ENCODE measurements at places on chromosomes 7 and 10. TPM values are rescaled to one million over a fixed set of nuclear protein-coding genes. Genes with fewer than 3 reads are reported as not detected.

The CALHM1 gene
- total RNA-seq = not detected

The HMX2 gene
- total RNA-seq = not detected

DNA sequence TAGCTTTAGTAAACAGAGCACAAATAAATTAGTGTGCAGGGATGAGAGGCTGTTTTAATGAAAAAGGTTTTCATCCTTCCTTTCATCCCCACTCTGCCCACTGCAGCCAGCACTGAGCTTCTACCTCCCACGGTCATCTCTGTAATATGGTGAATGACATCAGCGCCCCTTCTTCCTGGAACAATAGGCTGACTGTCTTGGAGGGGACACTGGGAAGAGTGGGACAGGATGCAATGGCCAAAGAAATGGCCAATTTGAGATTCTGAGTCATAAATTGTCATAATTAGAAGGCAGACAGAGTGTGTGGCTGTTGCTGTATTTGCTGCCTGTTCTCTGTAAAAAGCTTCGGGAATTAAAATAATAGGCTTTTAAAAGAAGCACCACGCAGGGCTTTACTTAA, 126.7 kb upstream of the CALN1 start:
- H3K36me3 ChIP-seq = no peaks in the 10 kb centered on the region
- no peak overlapping the region for H3K27ac ChIP-seq

- H3K36me3 ChIP-seq = no peaks in the 10 kb centered on the region
- no peaks in the 10 kb centered on the region for H3K27me3 ChIP-seq
- H3K4me1 ChIP-seq = no peaks in the 10 kb centered on the region
- H3K27ac ChIP-seq = no peak overlapping the region
Measured at GRCh38 chr10:17076626-17077345, 52.8 kb downstream of the CUBN start.

GRCh38 chr7:126529254-126529653, 723.5 kb downstream of the GRM8 start:
- no peaks in the 10 kb centered on the region for H3K4me1 ChIP-seq
- H3K36me3 ChIP-seq = no peaks in the 10 kb centered on the region
- H3K27ac ChIP-seq = no peak overlapping the region
- no peak for DNase-seq
- no peak overlapping the region for H3K4me3 ChIP-seq

All from right lobe of liver (tissue), 6 donors.